ENCODE measurements at places on chromosomes 6 and 20. TPM values are rescaled to one million over a fixed set of nuclear protein-coding genes. Genes with fewer than 3 reads are reported as not detected.

Gene RNASET2
- total RNA-seq = 178 TPM

Gene ISM1
- 1.2 TPM for total RNA-seq

Gene ACTL10
- 0.42 TPM for total RNA-seq

Gene LAMA4
- total RNA-seq = 0.42 TPM

Gene PCED1A
- total RNA-seq = 30.0 TPM
